ENCODE measurements at places on chromosomes 3 and 15.

GRCh38 chr15:56917652-56918045 lies 795 bp upstream of the TCF12 start:
- H3K4me3 ChIP-seq: peak overlapping the region; percentile 93
- H3K4me1 ChIP-seq: peaks cover 35% of the 10 kb centered on the region
- no peaks in the 10 kb centered on the region for H3K27me3 ChIP-seq
- H3K27ac ChIP-seq: peak overlapping the region; percentile 100
- H3K36me3 ChIP-seq: peaks cover 5% of the 10 kb centered on the region
- no peak for DNase-seq

DNA sequence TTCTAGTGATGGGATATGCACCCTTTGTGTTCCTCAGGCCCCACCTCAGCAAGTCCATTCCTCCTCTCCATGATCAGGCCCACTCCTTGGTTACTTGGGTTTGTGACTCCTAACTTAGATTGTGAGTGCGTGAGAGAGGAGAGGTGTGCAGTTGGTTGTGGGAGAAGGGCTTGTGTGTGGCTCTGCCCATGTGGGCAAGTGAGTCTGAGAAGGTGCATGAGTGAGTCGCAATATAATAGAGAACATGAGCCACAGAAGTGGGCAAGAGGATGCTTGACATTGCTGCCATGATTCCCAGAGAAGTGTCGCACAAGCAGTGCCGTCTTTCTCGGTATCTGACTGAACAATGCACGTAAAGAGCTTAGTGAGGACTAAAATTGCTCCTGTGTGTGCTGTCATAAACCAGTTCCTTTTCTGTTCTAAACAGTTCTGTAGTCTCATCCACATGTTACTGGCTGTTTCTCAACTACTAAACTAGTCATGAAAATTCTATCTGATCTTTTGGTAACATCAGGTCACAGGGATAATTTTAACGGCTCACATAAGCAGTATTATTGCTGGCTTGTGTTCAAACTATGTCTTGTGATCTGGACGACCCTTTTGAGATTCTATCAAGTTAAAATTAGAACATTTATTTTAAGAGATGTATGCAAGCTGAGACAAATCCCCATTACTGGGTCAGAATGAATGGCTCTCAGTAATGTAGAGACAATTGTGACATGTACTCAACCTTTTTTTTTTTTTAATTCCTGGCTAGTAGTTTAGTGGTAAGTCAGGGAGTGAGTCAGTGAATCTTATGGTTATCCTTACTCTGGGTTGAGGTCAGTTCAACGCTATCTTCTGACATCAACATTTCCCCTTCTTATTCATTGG lies 25.6 kb downstream of the GYG1 start:
- H3K27me3 ChIP-seq: no peaks in the 10 kb centered on the region
- H3K27ac ChIP-seq: peak overlapping the region; percentile 11
- no peak overlapping the region for H3K4me3 ChIP-seq
- peaks cover 7% of the 10 kb centered on the region for H3K4me1 ChIP-seq
- peaks cover 28% of the 10 kb centered on the region for H3K36me3 ChIP-seq

DNA sequence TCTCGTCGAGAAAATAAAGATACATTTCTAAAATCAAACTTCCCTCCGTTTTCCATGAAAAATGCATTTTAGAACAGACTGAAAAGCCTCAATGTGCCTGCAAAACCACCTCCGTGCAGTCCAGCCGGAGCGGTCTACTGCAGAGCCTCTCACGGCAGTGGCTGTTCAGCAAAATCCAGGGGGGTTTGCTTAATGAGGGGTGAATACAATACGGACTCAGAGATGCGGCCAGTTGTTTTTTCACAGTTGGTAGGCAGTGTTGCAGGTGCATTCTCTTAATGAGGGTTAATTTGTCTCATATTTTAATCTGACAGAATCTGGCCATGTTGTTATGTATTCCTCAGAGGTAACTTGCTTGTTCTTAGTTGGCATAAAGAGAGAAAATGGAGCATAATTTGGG lies 223.0 kb downstream of the EBLN2 start:
- no peak overlapping the region for H3K27ac ChIP-seq
- no peaks in the 10 kb centered on the region for H3K36me3 ChIP-seq
- DNase-seq: no peak
- H3K4me3 ChIP-seq: no peak overlapping the region
- no peaks in the 10 kb centered on the region for H3K4me1 ChIP-seq
- H3K27me3 ChIP-seq: no peaks in the 10 kb centered on the region

- no peak for DNase-seq
- H3K27me3 ChIP-seq: peaks cover 21% of the 10 kb centered on the region
- no peaks in the 10 kb centered on the region for H3K36me3 ChIP-seq
- H3K4me1 ChIP-seq: no peaks in the 10 kb centered on the region
- H3K27ac ChIP-seq: no peak overlapping the region
These were observed 76.2 kb downstream of the CRYGS start for GRCh38 chr3:186467969-186468368.

DNA sequence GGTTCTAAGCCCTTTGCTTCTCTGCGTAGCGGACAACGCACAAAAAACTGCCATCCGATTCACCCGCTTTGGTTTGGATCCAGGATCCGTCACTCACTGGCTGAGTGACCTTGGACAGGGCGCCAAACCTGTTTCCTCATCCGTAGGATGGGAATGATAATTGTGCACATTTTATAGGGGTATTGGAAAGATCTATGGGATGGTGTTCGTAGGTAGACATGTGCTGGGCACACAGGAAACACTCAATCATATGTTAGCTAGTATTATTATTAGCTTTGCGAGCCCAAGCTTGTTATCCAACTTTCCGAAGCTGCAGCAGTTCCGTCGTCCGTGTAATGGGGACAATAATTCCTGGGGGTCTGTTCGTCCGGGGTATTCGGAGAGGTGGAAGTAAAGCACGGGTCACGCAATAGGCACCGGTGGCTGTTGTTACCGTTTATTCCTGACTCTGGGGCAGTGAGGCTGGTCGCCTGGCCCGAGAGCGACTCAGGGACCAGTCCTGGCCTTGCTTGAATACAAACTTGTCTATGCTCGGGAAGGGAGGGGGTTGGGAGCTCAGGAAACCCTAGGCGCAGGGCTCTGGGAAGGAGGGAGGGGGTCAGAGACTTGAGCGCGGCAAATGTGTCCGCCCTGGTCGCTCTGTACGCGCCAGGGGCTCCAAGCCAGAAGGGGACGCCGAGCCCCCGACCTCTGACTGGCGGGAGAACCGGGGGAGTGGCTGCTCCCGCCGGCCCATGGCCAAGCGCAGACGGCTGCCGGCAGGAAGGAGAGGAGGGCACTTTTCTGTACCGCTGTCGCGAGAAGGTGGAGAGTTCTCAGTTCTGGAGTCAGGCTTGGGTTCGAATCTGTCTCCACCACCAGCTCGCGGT lies 1.3 kb downstream of the SPSB4 start:
- no peak for DNase-seq
- peaks cover 66% of the 10 kb centered on the region for H3K27me3 ChIP-seq
- no peaks in the 10 kb centered on the region for H3K36me3 ChIP-seq
- H3K4me1 ChIP-seq: peaks cover 26% of the 10 kb centered on the region
- peak overlapping the region; percentile 51 for H3K4me3 ChIP-seq
- no peak overlapping the region for H3K27ac ChIP-seq

DNA sequence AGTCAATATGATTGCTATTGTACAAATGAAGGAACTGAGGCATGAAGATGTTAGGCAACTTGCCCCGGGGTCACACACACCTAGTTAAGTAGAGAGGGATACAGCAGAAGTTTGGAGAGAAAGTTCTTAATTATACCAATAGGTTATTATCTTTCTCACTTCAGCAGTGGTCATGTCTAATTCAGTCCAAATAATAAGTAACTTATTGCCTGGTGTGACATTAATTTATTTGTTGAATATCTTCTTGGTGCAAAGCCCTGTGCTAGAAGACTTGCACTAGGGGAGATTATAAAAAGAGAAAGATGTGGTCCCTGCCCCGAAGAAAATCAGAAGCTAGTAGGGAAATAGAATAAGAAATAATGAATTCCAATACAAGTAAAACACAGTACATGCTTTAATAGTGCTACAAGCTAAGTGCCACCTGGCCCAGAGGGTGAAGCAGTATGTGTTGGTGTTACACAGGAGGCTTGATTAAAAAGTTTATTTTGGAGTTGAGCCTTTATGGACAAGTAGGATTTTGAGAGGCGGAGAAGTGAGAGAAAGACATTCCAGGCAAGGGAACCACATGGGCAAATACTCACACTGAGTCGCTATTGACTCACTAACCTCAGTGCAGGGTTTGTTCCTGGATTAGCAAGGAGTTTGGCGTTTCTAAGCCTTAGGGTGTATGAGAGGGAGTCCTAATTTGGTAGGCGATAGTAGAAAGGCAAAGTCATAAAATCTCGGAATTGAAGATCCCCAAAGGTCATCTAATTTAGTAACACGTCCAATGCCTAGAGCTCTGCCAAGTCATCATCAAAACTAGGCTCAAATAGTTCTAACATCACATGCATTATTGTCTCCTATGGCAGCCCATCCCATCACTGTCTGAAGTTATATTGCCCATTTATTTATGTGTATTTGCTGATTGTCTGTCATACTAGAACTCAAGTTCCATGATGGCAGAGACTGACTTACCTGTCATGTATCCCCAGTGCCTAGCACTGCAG lies 19.2 kb upstream of the GSK3B start:
- H3K36me3 ChIP-seq: no peaks in the 10 kb centered on the region
- peaks cover 40% of the 10 kb centered on the region for H3K4me1 ChIP-seq
- H3K27ac ChIP-seq: no peak overlapping the region
- DNase-seq: no peak
- no peak overlapping the region for H3K4me3 ChIP-seq
- no peaks in the 10 kb centered on the region for H3K27me3 ChIP-seq

GRCh38 chr3:165751637-165752036 lies 85.6 kb downstream of the BCHE start:
- no peaks in the 10 kb centered on the region for H3K4me1 ChIP-seq
- no peak overlapping the region for H3K27ac ChIP-seq
- no peak for DNase-seq
- no peaks in the 10 kb centered on the region for H3K36me3 ChIP-seq

DNA sequence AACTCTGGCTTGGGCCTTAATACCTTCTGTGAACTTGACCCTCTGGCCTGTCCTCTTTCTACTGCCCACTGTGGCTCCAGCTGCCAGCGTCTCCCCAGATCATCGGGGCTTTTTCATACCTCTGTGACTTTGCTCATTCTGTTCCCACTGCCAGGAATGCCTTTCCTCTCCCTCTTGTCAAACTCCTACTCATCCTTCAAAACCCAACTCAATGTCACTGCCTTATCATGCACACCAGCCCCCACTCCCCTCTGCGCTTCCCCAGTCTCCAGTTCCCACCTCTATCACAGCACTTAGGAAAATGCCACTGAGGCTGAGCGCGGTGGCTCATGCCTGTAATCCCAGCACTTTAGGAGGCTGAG lies 4.9 kb downstream of the ANPEP start:
- H3K36me3 ChIP-seq: peaks cover 17% of the 10 kb centered on the region
- peaks cover 10% of the 10 kb centered on the region for H3K27me3 ChIP-seq
- peaks cover 51% of the 10 kb centered on the region for H3K4me1 ChIP-seq
- DNase-seq: no peak
- no peak overlapping the region for H3K4me3 ChIP-seq
- H3K27ac ChIP-seq: no peak overlapping the region

GRCh38 chr3:195036974-195037373 lies 234.0 kb downstream of the XXYLT1 start:
- no peaks in the 10 kb centered on the region for H3K36me3 ChIP-seq
- H3K4me3 ChIP-seq: no peak overlapping the region
- H3K27ac ChIP-seq: no peak overlapping the region
- H3K27me3 ChIP-seq: no peaks in the 10 kb centered on the region

DNA sequence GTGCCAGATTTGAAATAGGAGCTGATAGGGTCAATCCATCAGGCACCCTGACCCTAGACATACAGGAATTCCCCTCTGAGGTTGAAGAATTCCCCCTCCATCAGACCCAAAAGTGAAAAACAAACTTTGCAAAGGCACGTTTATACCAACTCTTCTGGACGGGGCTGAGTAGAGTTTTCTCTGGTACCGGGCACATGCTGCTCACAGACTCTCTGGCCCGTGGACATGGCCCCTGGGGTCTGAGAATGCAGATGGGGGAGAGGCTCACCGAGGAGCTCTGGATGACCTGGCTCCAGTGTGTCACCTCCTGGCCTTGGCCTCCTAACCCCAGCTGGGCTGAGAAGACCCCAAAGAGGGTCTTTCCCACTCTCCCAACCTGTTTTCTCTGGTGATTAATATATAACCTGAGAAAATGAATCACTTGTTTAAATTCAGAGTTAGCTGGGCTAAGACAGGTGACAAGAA lies 11.2 kb upstream of the LIPC start:
- no peak for DNase-seq
- H3K27me3 ChIP-seq: no peaks in the 10 kb centered on the region
- H3K36me3 ChIP-seq: no peaks in the 10 kb centered on the region
- H3K27ac ChIP-seq: no peak overlapping the region
- peaks cover 5% of the 10 kb centered on the region for H3K4me1 ChIP-seq
- H3K4me3 ChIP-seq: no peak overlapping the region

DNA sequence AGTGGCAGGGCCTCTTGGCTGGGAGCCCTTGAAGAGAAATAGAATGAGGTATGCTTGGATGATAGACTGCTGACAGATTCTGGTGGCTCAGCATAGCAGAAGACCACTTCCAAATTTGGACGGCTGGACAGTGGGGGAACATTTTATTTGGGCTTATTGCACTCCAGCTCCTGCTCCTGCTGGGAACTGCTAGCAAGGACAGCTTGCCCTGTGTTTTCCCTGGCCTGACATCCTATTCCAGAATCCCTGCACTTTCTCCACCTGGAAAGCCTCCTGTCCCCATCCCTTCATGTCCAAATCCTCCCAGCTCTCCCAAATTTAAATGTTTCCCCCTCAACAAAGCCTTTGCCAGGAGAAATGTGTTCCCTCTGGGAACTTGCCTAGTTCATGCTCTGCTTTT lies 9.8 kb upstream of the COLQ start:
- H3K4me1 ChIP-seq: no peaks in the 10 kb centered on the region
- no peak for DNase-seq
- H3K36me3 ChIP-seq: no peaks in the 10 kb centered on the region
- H3K27me3 ChIP-seq: no peaks in the 10 kb centered on the region
- no peak overlapping the region for H3K4me3 ChIP-seq
- no peak overlapping the region for H3K27ac ChIP-seq

GRCh38 chr15:62607114-62607462 lies 435.5 kb upstream of the TPM1 start:
- H3K4me1 ChIP-seq: peaks cover 43% of the 10 kb centered on the region
- DNase-seq: no peak
- H3K27ac ChIP-seq: no peak overlapping the region
- H3K27me3 ChIP-seq: no peaks in the 10 kb centered on the region
- no peaks in the 10 kb centered on the region for H3K36me3 ChIP-seq
- H3K4me3 ChIP-seq: no peak overlapping the region
